ENCODE measurements at places on chromosomes 7 and 10.
A peak's percentile ranks its signal among the peaks of the same experiment; 100 is the strongest.

GRCh38 chr7:116348346-116348745 lies 138.0 kb downstream of the TES start:
- no peak for DNase-seq

DNA sequence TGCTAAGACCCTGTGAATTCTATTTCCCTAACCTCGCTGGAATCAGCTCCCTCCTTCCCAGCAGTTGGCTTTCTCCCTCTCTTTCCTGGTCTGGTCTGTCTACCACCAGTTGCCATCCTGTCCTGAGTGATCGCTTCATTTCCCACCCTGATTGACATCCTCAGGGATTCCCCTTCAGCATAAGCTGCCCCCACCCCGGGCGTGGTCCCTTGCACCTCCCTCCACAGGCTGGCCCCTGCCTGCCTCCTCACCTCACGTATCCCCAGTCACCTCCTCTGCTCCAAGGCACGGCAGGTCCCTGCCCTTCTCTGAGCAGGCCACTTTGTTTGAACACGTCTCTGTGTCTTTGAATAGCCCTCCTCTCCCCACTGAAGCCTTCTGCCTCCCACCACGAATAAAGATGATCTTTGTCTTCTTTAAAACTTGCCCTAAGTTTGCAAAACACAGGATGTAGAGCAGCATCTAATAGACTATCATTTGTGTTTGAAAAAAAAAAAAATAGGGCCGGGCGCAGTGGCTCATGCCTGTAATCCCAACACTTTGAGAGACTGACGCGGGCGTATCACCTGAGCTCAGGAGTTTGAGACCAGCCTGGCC lies 233.5 kb downstream of the CUX1 start:
- no peak for DNase-seq

- DNase-seq: no peak
Measured at GRCh38 chr7:150520145-150520544, 5.5 kb downstream of the GIMAP7 start.

- DNase-seq: no peak
Measured at GRCh38 chr10:132537684-132538001, at the start of gene INPP5A. Gene INPP5A, plus strand, starts transcription at chr10:132537787. Its CDS starts 310 bp downstream, at chr10:132538097.

DNA sequence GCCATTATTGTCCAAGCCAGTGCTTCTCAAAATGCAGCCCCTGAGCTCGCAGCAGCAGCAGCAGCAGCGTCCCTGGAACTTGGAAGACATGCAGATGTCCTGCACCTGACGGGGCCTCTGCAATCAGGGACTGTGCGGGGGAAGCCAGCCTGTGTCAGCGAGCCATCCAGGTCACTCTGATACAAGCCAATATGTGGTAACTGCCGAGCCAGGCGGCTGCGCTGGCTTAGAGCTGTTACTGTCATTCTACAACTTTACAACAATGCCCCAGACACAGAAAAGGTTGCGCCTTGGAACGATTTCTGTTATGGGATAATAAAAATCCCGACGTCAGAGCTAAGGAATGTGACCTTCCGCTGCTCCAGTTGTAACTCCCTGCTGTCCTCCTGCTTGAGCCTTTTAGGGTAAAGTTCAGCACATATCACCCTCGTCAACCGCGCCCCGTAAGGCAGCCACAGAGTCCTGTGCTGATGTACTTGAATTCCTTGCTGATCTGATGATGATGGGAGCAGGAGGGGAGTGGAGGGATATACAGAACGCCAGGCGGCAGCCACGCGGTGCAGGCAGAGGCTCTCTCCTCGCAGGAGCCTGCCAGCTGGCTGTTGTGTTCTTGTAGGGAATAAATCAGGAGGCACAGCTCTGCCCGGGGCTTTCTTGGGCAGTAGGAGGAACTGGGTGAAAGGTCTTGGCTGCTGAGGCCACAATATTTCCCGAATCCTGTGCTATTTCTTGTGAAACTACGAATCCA lies 20.0 kb upstream of the CRYGN start:
- DNase-seq: no peak

- DNase-seq: no peak
Measured at GRCh38 chr10:129122846-129123245, 344.2 kb upstream of the MGMT start.

- DNase-seq: no peak
Measured at GRCh38 chr10:85490431-85490830, 876.2 kb downstream of the GRID1 start.

DNA sequence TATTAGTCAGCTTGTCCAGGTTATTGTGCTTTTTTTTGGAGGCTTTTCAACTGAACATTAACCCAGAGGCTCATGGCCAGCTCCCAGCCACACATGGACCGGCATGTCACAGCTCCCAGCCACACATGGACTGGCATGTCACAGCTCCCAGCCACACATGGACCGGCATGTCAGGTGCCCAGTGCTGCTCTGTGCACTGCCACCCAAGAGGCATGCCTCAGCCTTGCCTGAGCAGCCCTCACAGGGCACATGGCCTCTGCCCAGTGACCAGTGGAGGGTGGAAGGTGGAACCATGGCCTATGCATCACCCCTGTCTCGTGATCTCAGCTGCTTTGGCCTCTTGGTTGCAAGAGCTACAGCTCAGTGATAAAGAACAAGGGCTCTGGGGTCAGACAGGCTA lies 119.8 kb downstream of the OAT start:
- DNase-seq: no peak

DNA sequence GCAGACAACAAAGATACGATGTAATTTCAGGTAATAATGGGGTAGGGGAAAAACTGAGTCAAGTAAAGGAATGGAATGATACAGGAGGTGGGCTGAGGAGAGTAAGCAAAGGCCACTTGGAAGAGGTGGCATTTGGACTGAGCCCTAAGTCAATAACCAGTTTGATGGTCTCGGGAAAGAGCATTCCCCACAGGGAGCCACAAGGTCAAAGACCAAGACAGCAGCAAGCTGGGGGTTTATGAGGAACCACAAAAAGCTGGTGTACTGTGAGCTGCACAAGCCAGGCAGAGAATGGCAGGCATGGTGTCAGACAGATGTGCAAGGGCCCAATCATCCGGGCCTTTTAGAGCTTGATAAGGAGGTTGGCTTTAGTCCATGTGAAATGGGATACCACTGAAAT lies 98.7 kb downstream of the NOC3L start:
- DNase-seq: no peak

DNA sequence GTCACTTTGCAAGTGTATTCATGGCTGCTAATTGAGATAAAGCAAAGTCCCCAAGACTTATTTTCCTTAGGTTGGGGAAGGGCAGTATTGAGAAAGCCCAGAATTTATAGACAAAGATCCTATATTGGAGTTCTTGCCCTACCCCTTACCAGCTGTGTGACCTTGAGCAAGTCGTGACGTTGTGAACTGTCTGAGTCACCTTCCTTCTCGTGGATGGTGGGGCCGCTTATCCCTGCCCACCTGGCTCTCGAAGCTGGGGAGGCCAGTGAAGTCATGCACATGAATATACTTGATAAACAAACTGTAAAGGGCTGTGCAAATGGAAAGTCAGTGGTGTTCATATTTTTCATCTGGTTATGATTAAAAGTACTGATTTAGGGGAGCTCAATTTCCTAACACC lies 127.4 kb downstream of the TACC2 start:
- peak; percentile 7 for DNase-seq

GRCh38 chr7:139541600-139542307 lies 18.3 kb downstream of the CLEC2L start:
- no peak for DNase-seq

GRCh38 chr7:106603346-106603745 lies 57.6 kb downstream of the CCDC71L start:
- DNase-seq: no peak

DNA sequence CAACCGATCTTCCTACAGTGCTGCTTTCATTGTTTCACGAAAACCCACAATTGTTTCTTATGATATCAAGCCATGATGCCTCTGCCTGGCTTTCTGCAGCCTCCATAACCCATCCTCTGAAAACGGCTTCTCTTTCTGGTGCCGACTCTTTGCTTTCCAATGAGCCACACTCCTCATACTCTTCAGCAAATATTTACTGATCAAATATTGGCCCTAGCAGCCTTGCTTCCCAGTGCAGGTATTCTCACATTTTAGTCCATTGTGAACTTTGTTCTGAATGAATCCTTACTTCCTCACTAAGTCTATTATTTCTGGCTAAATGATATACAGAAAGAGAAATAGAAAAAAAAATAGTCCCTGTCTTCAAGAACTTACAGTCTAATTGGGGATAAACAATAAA lies 35.5 kb downstream of the LAMB1 start:
- no peak for DNase-seq

DNA sequence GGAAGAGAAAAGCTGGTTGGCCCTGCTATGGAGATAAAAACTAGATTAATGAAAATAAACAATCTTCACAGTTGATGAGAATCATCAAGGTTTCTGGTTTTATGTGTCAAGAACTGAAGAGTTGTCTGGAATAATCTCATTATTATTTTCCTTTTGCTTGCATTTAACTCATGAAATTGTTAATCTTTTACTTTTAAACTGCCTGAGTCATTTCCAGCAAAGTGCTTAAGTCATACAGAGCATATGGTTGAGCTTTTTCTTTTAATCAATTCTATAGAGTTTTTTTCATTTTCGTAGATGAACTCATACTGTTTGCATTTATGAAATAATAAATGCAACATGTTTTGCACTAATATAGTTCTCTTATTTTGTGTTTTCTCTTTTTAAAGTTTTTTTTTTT lies 747.9 kb downstream of the NXPH1 start:
- DNase-seq: no peak

GRCh38 chr10:88850712-88851111 lies 932 bp downstream of the ANKRD22 start:
- no peak for DNase-seq

GRCh38 chr7:79668292-79668691 lies 214.8 kb upstream of the MAGI2 start:
- no peak for DNase-seq

DNA sequence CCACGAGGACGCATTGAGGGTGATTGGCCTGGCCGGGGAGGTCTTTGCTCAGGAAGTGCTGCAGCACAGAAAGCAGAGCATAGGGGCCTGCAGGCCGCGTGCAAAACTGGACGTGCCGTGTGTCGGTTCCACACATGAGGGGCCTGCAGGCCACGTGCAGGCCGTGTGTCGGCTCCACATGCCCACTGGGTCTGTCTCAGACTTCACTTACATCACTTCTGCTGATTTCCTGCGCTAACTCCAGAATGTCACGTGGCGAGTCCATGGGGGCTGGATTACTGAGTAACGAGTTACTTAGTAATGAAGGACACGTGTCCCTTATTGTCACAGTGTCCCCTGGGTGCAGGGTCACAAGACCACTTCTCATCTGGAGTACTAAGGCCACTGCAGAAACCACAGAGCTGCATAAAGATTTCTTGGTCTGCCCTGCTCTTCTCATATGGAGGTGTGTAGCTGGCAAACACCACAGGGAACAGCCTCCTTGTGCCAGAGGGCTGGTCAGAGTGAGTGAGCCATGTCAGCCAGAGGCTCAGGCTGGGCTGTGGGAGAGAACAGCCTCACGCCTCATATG lies 60.8 kb downstream of the GDI2 start:
- no peak for DNase-seq

DNA sequence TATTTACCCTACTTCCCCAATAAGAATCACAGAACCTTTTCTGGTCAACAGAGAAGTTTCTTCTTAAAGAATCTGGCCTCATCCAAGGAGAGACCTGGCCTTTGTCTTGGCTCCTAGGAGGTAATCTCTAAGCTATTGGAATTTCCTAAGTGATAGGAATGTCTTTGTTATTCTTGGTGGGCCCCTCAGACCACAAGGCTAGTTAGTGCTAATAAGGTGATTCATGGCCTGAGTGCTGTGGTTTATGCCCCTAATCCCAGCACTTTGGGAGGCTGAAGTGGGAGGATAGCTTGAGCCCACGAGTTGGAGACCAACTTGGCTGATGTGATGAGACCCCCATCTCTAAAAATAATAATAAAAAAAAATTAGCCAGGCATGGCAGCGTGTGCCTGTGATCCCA lies 60.0 kb upstream of the CYP2C18 start:
- no peak for DNase-seq

DNA sequence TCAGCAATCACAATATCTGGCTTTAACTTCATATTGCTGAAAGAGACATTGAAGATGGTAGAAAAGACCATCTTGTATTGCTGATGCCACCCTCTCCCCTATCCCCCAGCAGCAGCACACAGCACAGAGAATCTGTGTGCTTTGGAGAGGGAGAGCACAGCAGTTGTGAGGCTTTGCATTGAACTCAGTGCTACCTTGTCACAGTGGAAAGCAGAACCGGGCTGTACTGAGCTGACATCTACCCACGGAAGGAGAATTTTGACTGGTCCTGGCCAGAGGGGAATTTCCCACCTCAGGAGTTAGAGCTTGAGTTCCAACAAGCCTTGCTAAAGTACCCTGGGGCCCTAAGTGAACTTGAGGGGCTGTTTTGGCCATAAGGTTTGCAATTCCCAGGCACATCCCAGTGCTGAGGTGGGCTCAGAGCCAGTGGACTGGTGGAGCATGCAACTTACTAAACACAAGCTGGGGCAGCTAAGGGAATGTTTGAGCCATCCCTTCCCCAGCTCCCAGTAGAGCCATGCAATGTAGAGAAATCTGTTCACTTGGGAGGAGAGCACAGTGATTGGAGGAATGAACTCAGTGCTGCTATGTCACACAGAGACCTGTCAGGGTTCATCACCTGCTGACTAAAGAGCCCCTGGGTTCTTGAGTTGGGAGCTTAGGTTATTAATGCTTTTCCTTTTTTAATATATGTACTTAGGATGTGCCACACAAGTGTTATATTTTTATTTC lies 62.1 kb downstream of the OR13A1 start:
- DNase-seq: no peak

GRCh38 chr10:75180592-75180991 lies 30.0 kb upstream of the VDAC2 start:
- DNase-seq: no peak

GRCh38 chr10:130048081-130048480 lies 62.5 kb downstream of the C10orf143 start:
- DNase-seq: no peak

- no peak for DNase-seq
Measured at GRCh38 chr7:92837000-92837749, 802 bp upstream of the CDK6 start.

- DNase-seq: no peak
Measured at GRCh38 chr10:75530299-75530698, 98.9 kb downstream of the LRMDA start.

DNA sequence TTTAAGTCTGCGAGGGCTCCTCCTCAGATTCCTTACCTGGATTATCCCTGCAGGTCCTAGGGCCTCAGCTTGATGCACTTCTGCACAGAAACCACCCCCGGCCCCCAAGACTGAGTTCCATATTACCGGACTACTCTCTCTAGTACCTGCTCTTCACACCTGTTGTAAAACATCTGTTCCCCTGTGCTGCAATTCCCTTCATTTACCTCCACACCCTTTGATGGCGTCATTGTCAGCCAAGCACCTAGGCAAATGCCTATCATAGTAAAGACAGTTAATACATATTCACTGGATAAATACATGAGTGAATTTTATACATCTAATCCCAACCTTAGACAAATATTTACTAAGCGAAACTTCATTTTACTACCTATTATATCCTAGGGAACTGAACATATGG lies 275.5 kb downstream of the PLXDC2 start:
- no peak for DNase-seq

DNA sequence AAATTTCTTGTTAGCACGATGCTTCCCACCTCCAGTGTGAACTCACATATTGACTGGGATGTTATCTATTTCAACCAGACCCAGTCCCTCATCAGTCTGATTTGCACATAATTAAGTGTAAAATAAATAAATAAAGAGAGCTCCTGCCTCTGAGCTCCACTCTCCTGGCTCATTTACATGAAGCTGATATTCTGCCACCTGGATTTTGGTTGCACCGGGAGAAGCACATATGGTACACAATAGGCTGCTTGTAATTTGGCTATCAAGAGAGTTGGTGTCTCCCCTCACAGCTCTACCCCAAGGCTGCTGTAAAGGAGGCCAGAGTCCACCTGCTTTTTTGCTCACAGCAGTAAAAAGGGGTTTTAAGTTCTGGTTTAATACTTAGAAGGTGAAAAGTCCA lies 610.5 kb downstream of the KCNMA1 start:
- DNase-seq: no peak

GRCh38 chr10:14742382-14742781 lies 32.3 kb downstream of the FAM107B start:
- DNase-seq: no peak

All from SW 1271 (cell line).